Skeletal muscle cell (primary cell): ENCODE measurements at places on chromosomes 2 and 18.
A peak's percentile ranks its signal among the peaks of the same experiment; 100 is the strongest.

GRCh38 chr2:109736177-109736827, 57.8 kb upstream of the RGPD5 start:
- peak; percentile 17 for DNase-seq

DNA sequence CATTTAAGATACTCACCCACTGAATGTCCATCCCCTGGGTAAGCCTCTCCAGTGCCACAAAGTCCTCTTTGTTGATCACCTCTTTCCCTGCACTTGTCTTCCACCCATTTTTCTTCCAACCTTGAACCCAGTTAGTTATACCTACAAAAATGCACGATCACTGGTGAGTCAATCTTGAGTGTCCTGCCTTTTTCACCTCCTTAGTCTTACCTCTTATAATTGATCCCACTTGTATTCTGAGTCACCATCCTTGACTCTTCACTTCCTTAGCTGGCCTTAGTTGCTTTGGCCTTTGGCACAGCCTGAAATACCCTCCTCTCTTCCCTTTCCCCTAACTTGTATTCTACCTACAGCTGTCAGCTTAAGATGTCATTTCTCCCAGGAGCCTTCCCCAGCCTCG, 10.2 kb downstream of the RNASEH1 start:
- DNase-seq = no peak

DNA sequence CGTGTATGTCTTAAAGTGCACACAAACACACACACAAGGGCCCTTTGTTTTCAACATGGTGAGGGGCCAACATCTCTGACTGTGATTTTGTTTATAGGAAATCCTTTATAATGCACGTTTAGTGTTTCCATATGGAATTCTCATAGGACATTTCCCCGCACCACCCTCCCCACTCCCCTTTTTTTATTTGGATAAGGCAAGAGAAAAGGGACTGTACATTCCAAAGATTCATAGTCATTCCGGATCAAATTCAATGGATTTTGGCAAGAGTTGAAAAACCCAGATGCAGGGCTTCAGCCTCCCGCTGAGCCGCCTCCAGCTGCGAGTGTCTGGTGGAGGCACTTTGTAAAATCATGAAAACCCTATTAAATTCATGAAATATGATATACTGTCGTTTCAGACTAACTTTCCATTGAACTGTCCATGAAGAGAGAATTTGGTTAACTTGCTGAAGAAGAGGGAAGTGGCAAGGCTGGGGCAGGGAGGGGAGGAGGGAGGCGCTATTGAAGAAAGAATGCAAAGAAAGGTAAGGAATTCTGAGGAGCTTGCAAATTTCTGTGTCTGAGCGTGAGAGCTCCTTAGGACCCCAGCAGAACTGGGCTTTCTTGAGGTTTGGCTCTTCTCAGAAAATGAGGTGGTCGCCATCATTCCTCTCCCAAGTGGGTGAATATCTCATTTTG, 25.8 kb upstream of the SLC14A2 start:
- DNase-seq = peak; percentile 80

DNA sequence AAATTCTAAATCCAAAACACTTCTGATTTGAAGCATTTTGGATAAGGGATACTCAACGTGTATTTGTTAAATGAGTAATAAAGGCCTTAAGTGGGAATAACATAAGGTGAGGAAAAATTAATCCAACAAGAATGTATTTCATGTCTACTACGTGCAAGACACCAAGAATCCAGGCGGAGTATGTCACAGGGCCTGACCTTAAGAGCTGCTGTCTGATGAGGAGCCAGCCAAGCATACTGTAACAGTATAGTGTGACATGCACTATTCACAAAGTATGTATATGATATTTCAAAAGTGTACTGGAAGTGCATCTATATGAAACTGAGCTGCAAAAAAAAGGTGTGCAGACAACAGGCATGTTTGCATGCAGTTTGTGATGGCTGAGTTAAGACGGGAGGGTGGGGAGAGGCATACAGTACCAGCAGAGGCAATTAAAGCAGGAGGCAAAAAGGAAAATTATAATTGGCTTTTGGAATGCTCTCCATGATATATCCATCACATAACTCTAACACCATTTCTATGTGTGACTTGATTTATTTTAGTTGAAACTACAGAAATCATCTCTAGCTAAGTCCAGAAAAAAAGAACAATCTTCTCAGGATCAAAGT, 18.2 kb downstream of the IWS1 start:
- DNase-seq = no peak

DNA sequence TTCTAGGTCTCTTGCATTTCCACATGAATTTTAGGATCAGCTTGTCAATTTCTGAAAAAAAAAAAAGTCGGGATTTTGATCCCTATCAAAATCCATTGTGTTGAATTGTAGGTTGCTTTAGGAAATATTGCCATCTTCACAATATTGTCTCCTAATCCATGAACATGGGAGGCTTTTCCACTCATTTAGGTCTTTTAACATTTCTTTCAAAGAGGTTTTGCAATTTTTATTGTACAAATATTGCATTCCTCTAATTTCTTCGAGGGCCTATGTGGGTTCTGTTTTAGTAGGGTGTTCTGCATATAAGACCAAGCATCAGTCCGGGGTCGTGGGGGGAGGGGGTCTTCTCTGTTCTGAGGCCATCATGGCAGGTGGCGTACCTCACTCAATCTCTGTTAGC, 725 bp upstream of the LAMA3 start:
- no peak for DNase-seq

- DNase-seq = no peak
Observed at GRCh38 chr2:42046819-42047487, 868 bp upstream of the PKDCC start.

DNA sequence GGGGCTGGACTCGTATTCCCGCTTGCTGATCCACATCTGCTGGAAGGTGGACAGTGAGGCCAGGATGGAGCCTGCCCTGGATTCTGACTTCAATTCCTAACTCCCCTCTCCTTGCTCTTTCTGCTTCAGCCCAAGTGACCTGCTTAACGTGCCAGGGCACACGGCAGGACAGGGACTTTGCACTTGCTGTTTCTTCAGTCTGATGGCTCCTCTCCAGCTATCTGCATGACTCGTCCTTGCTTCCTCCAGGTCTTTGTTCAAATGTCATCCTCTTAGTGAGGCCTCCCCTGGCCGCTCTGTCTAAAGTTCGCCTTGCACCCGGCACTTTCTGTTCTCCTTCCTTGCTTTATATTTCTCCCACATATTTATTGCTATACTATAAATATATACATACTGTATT, 357.6 kb downstream of the MTX2 start:
- no peak for DNase-seq

DNA sequence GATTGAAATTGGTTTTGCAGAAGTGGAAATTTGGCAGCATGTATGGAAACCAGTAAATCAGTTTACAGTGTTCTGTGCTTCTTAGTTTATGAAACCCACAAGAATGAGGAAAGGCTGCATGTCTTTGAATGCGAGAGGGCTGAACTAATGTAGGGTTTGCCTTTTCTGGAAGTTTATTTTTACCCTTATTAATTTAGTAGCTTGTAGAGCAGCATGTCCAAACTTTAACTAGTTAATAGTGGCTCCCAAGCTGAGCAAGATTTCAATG, 50.4 kb downstream of the LDLRAD4 start:
- DNase-seq = no peak

GRCh38 chr2:168185583-168186274, 61.7 kb downstream of the STK39 start:
- no peak for DNase-seq

GRCh38 chr2:158191076-158191895, 89.6 kb downstream of the UPP2 start:
- no peak for DNase-seq

DNA sequence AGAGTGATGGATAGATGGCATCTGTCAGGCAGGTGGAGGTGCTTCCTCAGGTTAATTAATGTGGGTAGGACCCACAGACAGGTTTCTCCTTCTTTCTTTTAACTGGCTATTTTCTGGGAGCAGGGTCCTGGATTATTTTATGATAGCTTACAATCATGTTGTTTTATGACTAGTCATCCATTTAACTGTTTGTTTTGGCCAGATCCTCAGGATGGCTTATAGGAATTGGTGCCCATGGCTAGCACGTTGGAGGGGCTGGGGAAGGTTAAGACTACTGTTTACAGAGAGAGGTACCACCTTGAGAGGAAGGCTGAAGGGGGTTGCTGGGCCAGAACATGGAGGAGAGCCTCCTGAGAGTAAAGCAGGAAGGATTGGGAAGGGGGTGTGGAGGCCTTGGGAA, 78.0 kb upstream of the MGAT5 start:
- DNase-seq = no peak

DNA sequence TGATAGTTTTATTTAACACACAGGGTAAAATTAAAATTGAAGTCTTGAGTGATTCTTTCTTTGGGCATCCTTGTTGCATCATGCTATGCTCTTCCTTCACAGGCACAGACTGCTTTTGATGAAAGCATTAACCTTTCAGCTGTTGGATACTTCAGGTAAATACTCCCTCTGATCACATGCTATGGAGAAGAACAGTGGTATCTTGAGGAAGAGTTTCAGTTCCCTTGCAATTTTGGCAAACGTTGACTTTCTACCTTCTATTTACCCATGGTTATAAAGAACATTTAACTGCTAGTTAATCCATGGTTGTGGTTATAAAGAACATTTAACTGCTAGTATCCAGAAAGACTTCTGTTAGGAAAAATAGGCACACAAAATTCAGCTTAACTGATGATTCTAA, 75.7 kb downstream of the AOX1 start:
- no peak for DNase-seq

GRCh38 chr2:123696021-123696420, 329.1 kb upstream of the CNTNAP5 start:
- no peak for DNase-seq
